ENCODE measurements at places on chromosomes 7 and 10.

- peak; percentile 25 for DNase-seq
Measured at GRCh38 chr10:98029149-98030092, 1.0 kb downstream of the CRTAC1 start.

GRCh38 chr7:99210265-99210970 lies 2.5 kb upstream of the KPNA7 start:
- no peak for DNase-seq

- no peak for DNase-seq
Measured at GRCh38 chr7:132817949-132818348, 241.7 kb upstream of the PLXNA4 start.

DNA sequence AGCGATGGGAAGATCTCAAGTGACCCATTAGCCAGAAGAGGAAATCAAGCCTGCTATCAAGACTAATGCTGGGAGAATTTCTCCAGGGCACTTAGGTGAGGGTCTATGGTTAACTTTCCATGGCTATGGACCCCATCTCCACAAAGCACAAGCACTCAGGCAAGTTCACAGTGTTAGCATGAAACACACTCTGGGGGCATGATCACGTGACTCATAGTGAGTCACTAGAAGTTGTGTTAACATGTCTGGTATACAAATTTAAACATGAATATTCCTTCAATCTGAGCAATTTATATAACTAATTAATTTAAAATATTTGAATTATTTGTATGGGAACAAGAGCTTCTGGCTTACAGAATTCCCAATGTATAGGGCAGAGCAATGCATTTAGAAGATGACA lies 131.8 kb downstream of the FAM204A start:
- DNase-seq, result no peak

- no peak for DNase-seq
Measured at GRCh38 chr7:30731581-30731980, 20.4 kb upstream of the INMT start.

DNA sequence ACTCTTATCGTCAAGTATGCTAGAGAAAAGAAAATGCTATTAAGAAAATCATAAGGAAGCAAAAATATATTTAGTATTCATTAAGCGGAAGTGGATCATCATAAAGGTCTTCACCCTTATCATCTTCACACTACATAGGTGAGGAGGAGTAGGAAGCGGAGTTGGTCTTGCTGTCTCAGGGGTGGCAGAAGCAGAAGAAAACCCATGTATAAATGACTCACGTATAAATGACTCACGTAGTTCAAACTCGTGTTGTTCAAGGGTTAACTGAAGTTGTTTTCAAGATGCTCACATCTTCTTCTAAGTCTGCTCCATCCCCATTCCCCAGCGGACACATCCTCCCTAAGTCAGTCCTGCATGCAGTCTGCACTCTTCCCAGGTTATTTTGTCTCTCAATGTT lies 72.4 kb downstream of the SFMBT2 start:
- DNase-seq, result no peak

DNA sequence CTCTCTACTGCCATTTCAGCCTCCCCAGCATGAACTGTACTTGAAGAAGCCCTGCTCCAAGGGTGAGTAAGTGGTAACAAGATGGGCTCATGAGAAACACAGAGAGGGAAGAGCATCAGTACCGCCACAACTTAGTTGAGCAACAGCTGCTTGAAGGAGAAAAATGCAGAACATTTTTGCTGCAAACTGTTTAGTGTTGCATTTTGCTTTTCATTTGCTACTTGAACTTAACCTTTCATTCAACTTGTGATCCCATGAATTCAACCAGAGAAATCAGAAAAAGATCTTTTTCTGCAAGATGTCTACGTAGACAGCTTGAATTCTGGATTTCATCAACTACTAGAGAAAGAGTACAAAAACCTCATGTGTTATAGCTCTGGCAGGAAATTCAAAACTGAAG lies 40.7 kb downstream of the ANK3 start:
- DNase-seq, result no peak

DNA sequence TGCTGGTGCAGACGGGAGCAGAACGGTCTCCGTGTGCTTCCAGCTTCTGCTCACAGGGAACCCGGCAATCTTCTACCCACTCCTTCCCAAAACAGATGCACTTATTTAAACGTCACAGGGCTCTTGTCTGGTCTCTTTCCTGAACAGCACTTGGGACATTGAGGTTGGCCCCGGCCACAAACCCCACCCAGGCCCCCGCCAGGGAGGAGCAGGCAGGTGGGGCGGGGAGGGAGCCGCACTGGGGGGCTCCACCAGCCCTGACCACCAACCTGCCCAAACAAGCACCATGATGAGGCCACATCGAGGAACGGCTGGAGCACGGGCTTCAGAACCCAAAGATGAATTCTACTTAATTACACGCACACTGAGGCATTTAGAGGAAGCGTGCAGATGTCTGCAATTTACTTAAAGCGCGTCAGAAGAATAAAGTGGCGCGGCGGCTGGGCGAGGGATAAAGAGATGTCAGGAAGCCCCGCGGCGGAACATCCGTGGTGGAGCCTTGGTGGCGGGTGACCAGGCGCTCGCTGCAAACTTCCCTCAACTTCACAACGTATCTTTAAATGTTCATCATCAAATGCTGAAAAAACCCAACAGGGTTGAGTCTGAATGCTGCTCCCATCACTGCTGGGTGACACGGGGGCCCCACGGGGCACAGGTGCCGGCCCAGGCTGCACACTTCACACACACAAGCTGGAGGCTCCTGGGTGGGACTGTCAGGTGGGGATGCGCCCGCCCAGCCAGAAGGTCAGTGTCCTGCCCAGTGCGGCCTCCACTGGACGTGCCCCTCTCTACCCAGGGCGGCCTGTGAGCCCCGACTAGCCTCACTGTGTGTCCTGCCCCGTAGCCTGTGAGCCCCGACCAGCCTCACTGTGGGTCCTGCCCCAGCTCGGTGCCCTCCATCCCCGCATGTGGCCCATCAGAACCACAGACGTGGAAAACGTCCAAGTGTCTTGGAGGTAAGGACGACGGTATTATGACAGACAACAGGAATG lies 279.2 kb downstream of the MAD1L1 start:
- DNase-seq, result no peak

- DNase-seq, result no peak
Measured at GRCh38 chr7:126213876-126214275, 1038.9 kb downstream of the GRM8 start.

- DNase-seq, result no peak
Measured at GRCh38 chr10:42985436-42986316, 91.2 kb upstream of the RET start.

GRCh38 chr7:83130623-83131545 lies 31.8 kb downstream of the PCLO start:
- no peak for DNase-seq
